Effector memory CD8-positive, alpha-beta T cell (primary cell): ENCODE measurements at places on chromosomes 1 and 21.

DNA sequence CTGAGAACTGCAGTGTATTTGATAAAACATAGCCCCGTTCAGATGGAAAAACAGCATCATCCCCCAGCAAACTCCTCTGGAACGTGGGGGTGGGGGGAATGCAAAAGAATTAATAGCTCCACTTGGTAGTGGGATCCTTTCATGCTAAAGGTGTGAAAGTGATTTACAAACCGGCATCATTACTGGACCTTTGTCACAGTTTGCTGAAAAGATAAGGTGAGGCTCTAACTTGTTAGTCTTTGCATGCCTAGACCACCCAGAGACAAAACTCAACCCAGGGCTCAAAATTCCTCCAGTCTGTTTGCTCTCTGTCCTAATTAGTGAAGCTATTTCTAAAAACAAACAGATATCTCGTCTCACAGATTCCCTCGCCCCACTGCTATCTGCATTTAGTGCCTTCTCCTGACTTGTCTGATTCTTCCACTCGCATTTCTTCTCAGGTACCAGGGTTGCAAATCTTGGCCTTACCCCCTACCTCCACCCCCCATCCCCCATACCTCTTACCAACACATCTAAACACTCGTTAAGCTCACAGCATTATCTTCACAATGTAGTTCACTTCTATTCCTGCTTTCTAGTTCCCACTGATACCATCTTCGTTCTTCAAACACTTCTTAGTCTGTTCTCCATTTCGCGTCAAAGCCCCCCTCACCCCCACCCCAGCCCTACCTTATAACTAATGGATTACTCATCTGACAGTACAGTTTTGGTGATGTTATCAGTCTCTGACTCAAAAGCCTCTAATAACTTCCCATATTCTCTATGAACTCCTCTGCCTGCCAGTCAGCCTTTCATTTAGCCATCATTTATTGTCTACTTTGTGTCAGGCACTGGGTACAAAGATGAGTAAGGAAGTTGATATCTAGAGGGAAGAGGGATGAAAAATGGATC, 11.8 kb downstream of the IER5 start:
- no peak for DNase-seq

GRCh38 chr1:151888972-151889570, 20.2 kb downstream of the THEM4 start:
- no peak for DNase-seq

- no peak for DNase-seq
Measured at GRCh38 chr1:21673277-21673780, 4.2 kb upstream of the RAP1GAP start.

DNA sequence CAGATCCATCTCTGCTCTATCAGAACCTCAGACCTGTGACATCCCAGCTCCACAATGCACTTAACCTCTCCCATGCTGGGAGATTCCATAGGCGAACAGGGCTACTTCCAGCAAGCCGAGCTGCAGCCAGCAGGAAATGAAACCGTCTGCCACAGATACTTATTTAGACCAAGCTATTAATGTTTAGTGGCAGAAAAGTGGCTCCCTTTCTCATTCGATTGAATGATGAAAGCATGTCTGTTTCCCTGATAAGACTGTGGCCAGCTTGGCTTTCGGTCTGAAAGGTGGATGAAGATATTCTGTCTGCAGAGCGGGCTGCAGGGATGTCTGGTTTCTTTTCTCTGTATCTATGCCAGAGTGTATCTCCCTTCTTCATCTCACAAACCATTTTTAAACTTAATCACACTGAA, 146.4 kb downstream of the GREM2 start:
- no peak for DNase-seq

GRCh38 chr1:21818656-21819055, 6.6 kb downstream of the LDLRAD2 start:
- DNase-seq: no peak
